Urinary bladder (tissue), 4 donors: ENCODE measurements at places on chromosomes 7 and 10. TPM values are rescaled to one million over a fixed set of nuclear protein-coding genes. Genes with fewer than 3 reads are reported as not detected.

DNA sequence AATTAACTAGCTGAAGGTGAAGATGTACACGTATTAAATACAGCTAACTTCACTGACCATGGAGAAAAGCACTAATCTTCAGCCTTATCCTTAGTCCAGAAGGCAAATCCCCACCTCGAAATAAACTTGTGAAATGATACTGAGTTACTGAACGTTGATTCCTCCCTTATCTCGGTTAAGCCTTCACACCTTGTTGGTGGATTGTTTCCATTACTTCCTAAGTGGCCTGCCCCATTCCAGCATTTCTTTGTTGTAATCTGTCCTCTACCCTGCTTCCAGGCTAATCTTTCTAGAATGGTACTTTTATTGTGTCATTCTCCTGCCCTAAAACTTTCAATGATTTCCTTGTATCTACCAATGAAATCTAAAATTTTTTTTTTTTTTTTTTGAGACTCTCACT lies 68.6 kb downstream of the BUB3 start:
- DNase-seq = no peak

- no peak for DNase-seq
These were observed 47.7 kb upstream of the TRIL start for GRCh38 chr7:29005829-29006228.

Gene PCLO
- polyA plus RNA-seq = 0.57 TPM

Gene ICA1
- polyA plus RNA-seq = 8.3 TPM

Gene NPM3
- 36.8 TPM for polyA plus RNA-seq
